ENCODE measurements at places on chromosomes 16 and 17.

- no peak for DNase-seq
Measured at GRCh38 chr17:68344701-68345136, 53.4 kb downstream of the ARSG start.

GRCh38 chr16:27722892-27723450 lies 173.0 kb downstream of the KATNIP start:
- DNase-seq: no peak

DNA sequence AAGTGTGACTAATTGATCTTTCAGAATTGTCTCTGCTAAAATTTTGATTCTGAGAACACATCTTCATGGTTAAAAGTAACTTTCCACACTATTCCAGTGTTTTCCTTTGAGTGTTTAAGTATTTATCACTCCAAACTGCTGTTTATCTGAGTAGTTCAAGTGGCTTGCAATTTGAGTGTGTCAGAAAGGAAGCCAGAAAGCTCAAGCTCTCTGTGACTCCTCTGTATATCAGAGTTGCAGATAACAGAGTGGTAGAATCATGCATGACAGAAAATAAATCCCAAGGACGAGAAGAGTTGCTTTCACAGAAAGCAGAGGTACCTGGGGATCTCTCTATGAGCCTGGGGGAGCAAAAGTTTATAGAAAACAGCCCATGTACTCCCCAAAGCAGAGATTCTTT lies 130.0 kb downstream of the CYB561 start:
- no peak for DNase-seq

GRCh38 chr16:78731785-78732184 lies 632.3 kb downstream of the WWOX start:
- no peak for DNase-seq

- DNase-seq: no peak
Measured at GRCh38 chr17:51687887-51688286, 427.5 kb downstream of the UTP18 start.

DNA sequence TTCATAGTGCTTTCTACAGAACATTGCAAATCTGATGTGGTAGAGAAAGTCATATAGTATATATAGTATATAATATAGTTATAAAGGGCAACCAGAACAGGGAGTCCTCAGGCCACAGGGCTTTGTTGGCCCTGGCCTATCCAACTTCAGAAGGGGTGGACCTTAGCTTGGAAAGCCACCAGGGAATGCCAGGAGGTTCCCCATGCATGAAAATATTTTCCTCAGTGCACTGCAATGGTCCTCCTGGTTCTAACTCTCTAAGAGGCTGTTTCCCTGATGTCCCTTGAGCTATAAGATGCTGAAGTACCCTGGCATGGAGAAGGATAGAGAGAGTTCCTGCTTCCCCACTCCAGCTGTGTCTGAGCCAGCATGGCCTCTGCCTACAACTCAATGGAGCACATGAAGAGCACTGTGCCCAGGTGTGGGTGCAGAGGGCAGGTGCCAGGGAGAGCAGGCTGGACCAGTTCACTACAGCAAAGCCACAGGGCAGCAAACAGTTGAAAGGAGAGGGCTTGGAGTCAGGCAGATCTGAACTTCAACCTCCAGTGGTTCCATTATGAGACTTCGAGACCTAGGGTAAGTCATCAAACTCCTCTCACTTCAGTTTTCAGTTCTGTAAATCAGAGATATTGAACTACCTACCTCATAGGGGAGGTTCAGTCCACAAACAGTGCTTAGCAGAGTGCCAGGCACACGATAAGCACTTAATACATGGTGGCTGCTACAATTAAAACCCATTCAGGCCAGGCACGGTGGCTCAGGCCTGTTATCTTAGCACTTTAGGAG lies 183.1 kb downstream of the SALL1 start:
- no peak for DNase-seq

DNA sequence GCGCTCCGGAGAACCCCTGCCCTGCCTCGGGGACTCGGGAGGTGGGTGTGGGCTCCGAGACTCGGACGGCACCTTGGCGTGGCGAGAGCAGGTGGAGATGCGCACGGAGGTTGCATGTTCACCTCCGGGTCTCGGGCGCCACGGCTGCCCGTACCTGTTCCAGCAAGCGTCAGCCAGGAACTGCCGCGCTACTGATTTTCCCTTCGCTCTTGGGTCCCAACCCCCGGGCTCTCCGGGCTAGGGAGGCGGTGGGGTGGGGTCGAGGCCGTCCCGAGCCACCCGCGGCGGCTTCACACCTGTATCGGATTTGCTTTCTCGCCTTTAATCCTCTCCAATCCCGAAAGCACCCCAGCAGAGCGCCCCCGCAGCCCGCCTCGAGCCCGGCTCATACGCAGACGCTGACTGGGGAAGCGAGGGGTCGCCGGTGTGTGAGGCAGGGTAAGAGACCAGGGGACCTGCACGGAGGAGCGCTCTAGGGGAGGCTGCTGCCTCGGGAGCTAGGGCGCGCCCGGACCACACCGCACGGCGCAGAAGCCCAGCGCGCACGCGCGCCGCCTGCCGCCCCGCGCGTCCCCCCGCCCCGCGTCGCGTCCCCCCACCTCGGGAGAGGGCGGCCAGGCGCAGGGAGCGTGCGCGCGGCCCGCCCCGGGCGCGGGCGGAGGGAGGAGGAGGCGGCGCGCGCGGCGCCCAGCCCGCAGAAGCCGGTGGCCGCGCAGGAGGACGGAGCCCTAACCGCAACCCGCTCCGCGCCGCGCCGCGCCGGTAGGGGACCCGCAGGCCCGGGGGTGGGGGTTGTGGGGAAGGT lies at the start of gene DUSP14:
Gene DUSP14, plus strand, starts transcription at position 695 of the 805 bp plus-strand sequence. CDS start 22,382 bp downstream, outside the sequence.
- peak; percentile 73 for DNase-seq

- no peak for DNase-seq
Measured at GRCh38 chr16:3718019-3718391, 681 bp upstream of the TRAP1 start.

- no peak for DNase-seq
Measured at GRCh38 chr17:42362245-42362961, 25.8 kb downstream of the STAT3 start.

DNA sequence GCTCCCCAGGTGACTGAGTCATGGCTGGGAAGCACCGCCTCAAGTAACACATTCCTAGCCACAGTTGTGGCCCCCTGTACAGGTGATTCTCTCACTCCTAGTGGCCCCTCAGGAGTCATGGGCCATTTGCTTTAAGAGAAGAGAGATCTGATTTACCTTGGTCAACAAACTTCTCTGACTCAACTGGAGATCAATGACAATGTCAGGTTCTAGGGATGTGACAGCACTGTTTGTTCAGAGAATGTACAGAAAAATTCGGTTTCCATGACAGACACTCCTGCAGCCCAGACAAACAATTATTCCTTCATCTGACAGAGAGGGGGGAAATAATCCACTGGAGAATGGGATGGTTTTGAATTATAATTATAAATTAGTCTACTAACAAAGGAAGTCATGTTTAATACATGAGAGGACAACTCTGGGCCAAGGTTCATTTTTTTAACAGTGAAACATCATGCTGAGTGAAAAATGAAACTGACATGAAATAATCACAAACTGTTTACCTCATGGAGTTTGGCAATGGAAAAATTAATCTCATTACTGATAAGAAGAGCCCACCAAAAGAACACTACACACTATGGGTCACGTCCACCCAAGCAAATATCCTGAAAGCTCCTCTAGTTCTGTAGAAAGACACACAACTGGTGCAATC lies 9.7 kb downstream of the ERN1 start:
- no peak for DNase-seq

- peak; percentile 61 for DNase-seq
Measured at GRCh38 chr17:44997733-44998520, 29.8 kb upstream of the C1QL1 start.

DNA sequence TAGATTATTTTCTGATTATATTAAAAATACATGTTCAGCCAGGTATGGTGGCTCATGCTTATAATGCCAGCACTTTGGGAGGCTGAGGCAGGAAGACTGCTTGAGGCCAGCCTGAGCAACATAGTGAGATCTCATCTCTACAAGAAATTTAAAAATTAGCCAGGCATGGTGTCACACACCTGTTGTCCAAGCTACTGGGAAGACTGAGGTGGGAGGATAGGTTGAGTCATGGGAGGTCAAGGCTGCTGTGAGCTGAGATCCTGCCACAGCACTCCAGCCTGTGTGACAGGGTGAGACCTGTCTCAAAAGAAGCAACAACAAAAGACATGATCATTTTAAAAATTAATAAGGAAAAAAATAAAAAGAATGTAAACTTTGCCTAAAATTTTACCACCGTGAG lies 40.7 kb downstream of the PRAC1 start:
- DNase-seq: no peak

DNA sequence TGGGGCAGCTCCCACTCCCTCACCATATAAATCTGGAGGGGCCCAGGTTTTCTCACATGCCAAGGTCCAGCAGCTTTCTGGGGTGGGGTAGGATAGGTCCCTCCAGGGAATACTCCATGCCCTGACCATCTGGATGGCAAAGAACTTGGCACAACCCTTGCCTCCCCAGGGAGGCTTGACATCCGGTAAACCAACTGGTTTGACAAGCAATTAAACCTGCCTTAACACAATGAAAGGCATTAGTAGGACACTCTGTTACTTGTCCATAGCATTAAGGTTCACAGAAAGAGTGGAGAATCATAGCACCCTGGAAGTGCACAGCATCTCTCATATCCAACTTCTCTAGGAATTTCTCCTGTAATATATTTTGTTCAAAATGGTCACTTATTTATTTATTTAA lies 63.9 kb upstream of the MAF start:
- no peak for DNase-seq

Measured in LHCN-M2 (cell line).